Cerebellar nuclear complex (tissue), 1 donor: ENCODE measurements at places on chromosomes 3 and 15.

GRCh38 chr3:115494826-115495225 is 128.5 kb upstream of the GAP43 start:
- no peak for DNase-seq

GRCh38 chr15:96335411-96336024 is 5.0 kb downstream of the NR2F2 start:
- no peak for DNase-seq

DNA sequence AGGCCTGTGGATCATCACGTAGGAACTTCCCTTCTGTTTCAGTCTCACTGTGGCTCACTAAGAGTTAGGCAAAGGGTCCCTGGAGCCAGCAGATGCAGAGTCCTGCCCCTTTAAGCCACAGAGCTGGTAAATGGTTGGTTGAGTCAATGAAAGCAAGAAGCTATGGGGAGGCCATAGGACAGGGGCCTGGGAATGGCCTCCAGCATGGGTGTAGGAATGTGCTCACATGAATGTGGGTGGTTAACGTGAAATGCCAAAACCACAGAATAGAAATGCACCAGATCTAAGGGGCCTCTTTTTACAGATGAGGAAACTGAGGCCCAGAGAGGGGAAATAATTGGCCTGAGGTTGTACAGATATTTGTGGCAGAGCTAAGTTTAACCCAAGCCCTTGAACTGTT is 150.3 kb downstream of the TLE3 start:
- DNase-seq: no peak

GRCh38 chr3:191066669-191067068 is 132.4 kb upstream of the OSTN start:
- DNase-seq: no peak

DNA sequence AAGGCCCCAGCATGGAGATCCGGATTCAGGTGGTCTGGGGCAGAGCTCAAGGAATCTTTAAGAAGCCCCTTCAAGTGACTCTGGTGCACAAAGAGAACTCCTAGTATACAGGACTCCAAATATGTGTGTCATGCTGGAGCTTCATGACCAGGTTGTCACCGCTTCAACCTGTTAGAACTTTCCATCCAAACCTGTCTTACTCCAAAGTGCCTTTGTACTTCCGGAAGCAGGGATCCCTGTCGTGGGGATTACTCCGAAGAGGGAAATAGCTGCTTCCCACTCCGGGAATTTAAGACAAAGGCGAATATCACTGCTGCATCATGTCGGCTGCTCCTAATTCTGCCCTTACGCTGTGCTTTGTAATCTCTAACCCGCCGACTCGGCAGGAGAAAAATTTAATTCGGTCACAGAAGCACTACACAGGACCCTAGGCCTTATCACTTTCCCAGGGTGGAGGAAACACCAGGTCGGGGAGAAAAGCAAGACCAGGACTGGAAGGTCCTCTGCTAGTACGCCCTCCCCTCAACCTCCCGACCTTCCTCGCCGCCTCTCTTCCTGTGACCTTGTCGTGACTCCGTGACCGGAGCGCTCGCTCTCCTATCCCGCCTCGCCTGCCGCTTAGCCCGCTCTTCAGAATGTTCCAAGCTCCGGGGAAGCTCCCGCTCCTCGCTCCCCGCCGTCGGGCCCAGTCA is 730 bp downstream of the HIGD1A start:
- DNase-seq: no peak

GRCh38 chr15:36075333-36075732 is 504.1 kb upstream of the CDIN1 start:
- DNase-seq: no peak

- DNase-seq: no peak
These were observed 64.2 kb downstream of the MAGI1 start for GRCh38 chr3:65974509-65974908.

GRCh38 chr15:63490345-63491034 is 13.9 kb upstream of the USP3 start:
- DNase-seq: no peak

DNA sequence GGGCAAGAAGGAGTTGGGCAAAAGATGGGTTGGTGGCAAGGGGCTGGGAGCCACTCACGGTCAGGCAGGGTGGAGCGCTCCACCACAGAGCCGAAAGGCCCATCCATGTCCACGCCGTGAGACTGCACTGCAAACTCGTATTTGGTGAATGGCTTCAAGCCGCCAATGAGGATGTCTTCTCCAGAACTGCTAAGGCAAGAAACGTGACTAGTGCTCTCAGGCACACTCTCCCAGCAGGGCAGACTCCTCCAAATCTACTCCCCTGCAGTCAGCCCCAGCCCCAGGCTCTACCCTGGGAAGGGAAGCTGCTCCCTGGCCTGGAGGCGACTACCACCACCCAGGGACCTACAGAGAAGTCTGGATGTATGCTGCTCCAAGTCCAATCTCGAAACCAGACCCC is 11.4 kb upstream of the IGDCC3 start:
- DNase-seq: no peak

- no peak for DNase-seq
These were observed 276.4 kb downstream of the POLQ start for GRCh38 chr3:121269389-121269788.

DNA sequence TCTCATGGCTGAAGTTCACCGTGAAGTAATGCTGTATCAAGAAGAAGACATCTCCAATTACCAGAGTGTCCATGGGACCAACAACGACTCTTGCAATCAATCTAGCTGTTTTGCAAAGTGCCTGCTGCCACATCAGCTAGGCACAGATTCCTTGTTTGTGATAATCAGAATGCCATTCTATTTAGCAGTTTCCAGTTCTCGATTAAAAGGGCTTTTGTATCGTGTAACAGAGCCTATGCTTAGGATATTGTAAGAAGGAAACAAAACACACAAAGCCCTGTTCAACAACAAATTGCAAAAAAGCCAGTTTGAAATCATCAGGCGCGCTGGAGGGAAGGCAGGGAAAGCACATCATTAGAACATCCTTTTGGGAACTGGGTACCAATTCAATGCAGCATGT is 26.1 kb downstream of the RASGRF1 start:
- no peak for DNase-seq

DNA sequence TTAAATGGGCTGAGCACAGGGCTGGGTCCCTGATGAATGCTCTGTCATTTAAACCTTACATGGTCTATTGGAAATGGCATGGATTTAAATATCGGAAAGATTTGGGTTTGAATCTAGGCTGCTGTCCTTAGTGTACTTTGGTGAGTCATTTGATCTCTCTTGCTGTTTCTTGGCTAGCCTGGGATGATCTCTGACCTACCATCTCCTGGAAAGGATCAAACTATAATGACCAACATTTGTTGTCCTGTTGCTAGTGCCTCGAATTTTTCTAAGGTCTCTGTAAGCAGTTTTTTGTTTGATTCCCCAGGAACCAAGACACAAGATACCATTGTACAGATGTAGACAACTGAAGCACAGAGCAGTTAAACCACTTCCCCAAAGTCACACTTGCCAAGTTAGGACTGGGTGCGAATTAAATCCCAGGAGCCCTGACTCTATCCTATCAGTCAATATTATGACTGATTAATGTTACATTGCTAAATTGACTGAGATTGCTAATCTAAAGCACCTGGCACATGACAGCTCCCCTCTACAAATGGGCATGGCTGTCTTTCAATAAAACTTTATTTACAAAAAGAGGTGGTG is 244.9 kb upstream of the MCTP2 start:
- no peak for DNase-seq

DNA sequence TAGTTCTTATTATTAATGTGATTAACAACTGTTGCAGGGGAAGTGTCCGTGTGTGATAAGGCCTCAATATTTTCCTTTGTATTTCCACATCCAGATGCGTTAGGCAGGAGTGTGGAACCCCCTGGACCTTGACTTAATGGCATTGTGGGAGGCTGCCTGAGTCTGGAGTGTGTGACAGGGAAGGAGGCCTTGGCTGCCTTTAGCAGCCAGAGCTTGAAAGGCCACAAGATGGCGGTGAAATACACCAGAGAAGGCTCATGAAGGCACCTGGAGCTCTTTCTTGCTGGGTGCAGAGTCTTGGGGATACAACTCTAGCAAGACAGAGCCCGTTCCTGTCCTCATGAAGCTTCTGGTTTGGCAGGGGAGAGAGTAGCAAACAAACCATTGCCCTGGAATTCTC is 36.9 kb downstream of the POLR2M start:
- no peak for DNase-seq

GRCh38 chr3:43207628-43208085 is 78.7 kb upstream of the SNRK start:
- DNase-seq: no peak

DNA sequence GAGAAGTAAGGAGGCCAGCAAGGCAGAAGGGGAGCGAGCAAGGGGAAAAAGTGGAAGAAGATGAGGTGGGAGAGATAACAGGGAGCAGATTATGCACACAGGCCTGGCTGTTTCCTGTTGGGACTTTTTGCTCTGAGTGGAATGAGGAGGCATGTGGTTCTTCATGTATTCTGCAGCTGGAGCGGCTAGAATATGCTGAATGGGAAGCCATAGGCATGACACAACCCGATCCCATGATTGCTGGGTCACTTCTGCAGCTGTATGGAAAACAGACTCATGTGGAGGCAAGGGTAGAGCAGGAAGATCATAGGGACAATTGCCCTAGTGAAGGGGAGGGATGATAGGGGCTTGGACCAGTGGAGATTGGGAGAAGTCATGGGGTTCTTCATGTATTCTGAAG is 206.0 kb upstream of the SUCLG2 start:
- no peak for DNase-seq

- DNase-seq: no peak
These were observed 108.9 kb upstream of the PLSCR4 start for GRCh38 chr3:146359841-146360240.

DNA sequence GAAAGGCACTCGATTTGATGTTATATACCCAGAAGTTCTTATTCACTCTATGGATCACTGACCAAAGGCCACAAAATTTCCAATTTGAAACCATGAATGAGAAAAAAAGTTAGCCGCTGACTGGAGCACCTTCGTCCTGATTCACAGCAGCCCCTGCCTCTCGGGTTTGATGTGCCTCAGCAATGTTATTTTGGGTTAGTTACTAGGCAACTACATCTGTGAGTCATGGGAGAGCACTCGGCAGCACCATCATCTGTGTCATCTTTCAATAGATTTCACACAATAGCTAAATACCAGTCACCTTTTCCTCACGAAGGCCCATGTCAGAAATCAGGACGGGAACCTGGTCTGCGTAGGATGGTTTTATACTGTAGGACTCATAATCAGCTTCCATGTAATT is 269.2 kb downstream of the ZBBX start:
- no peak for DNase-seq

- DNase-seq: no peak
These were observed 215.9 kb upstream of the CTDSPL start for GRCh38 chr3:37645517-37646380.

DNA sequence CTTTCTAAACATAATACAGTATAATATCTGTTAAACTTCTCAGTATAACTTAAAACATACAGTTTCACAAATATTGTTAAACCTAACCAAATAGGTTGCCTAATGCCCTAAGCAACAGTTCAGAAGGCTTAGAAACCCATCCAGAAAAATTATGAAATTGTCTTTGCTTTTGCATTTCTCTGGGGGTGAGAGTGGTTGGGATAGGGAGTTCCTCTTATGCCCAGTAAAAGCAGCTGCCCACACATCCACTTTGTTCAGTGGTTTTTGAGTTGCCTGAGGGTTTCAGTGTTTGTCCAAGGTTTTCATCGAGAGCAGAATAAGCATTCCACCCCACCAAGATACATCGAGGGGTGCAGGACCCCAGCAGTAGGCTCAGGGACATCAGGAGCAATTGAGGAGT is 179.4 kb downstream of the CDIN1 start:
- DNase-seq: no peak

- no peak for DNase-seq
These were observed 13.7 kb upstream of the ABHD2 start for GRCh38 chr15:89074402-89075012.

- no peak for DNase-seq
These were observed 31.3 kb upstream of the FURIN start for GRCh38 chr15:90837094-90837493.

GRCh38 chr3:5188419-5189221 is 1.1 kb downstream of the EDEM1 start:
- DNase-seq: no peak

GRCh38 chr3:128073807-128074206 is 21.6 kb downstream of the SEC61A1 start:
- no peak for DNase-seq

GRCh38 chr3:197882586-197882985 is 67.4 kb upstream of the RPL35A start:
- no peak for DNase-seq

- no peak for DNase-seq
These were observed 294.7 kb upstream of the MEIS2 start for GRCh38 chr15:37395100-37395468.

GRCh38 chr15:40063563-40064011 is 24.6 kb upstream of the SRP14 start:
- no peak for DNase-seq

DNA sequence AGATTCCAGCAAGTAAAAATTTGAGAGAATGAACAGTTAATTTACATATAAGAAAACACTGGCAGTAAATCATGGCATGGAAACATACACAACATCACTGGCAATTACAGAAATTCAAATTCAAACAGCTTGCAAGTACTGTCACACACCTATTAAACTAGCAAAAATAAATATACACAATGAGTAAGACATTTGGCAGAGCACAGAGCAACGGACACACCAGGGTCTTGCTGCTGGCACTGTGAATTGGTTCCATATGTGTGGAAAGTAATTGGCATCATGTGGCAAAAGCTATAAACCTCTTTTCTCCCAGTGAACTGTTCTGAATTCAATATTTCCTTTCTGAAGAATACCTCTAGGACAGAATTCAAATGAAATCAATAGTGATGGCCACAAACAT is 78.3 kb downstream of the LRRK1 start:
- DNase-seq: no peak

- no peak for DNase-seq
These were observed 18.2 kb downstream of the SSR3 start for GRCh38 chr3:156536524-156537316.

- no peak for DNase-seq
These were observed 207.4 kb downstream of the FMN1 start for GRCh38 chr15:32987067-32987466.

- no peak for DNase-seq
These were observed 172.1 kb downstream of the KLF13 start for GRCh38 chr15:31498756-31499155.

GRCh38 chr3:46484911-46485778 is 12.6 kb upstream of the RTP3 start:
- no peak for DNase-seq

- no peak for DNase-seq
These were observed 158.8 kb downstream of the PDZRN3 start for GRCh38 chr3:73465926-73466325.

DNA sequence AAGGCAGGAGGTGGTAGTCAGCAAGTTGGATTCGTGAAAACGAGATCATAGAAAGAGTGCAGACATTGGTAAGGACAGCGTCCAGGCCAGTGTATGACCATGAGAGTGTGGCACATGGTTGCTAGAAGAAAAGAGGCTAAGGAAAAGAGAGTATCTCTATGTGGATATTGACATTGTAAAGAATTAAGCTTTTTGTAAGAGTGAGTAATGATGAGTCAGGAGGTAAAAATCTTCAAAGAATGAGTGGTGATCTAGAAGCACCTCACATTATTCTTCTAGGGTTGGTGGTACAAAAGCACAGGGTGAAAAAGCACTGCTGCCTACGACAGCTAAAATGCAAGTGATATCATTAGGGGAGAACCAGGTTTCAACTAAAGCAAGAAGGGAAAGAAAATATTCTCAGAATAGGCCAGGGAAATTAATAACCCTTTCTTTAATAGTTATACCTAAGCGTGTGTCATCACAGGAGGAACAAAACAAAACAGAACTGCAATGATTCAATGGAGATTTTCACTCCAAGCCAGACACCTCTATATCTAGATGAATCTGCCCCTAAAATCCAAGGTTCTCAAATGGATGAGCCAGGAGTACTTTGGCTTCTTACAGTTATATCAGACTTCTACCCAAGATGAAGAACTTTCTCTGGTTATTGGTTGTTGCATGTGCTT is 884.7 kb downstream of the NAALADL2 start:
- DNase-seq: no peak
